ENCODE measurements at places on chromosomes 11 and 22. TPM values are rescaled to one million over a fixed set of nuclear protein-coding genes. Genes with fewer than 3 reads are reported as not detected.

- DNase-seq, result no peak
Observed at GRCh38 chr11:2250485-2250884, 19.9 kb downstream of the ASCL2 start.

GRCh38 chr11:94148189-94148588 lies 19.5 kb downstream of the PANX1 start:
- DNase-seq, result no peak

DNA sequence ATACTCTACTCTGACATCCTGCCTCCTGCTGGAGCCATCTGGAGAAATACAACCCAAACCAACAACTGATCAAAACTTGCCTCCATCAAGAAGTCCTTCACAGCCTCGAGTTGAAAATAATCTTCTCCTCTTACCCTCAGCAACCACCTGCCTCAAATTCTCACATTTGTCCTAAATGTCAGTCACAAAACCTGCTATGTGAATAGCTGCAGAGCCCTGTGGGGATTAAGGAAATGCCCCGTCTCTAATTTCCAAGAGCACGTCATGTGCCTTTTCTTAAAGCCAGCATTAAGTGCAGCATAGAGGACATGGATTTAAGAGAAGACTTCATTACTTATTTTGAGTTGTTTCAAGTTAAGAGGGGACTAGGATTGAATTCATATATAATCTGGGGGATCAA lies 105.9 kb downstream of the TRPC6 start:
- DNase-seq, result no peak

Gene CHADL
- 38.2 TPM for total RNA-seq

Data from spinal cord (tissue), 10 donors.